A549 treated with RU486 at 1 μM for 4 hours (cell line): ENCODE measurements at places on chromosomes 3 and 15. TPM values are rescaled to one million over a fixed set of nuclear protein-coding genes. Genes with fewer than 3 reads are reported as not detected.

The UQCRC1 gene
- total RNA-seq = 164 to 198 TPM (median 166 TPM) in 5 replicates

The GOLGA6B gene
- 0.09 TPM in 1 of 5 replicates, not detected in the others for total RNA-seq

The ABHD2 gene
- total RNA-seq = 69.1 to 102 TPM (median 81.9 TPM) in 5 replicates

The MINAR1 gene
- 0.37 to 0.70 TPM (median 0.59 TPM) in 5 replicates for total RNA-seq

The EFCAB12 gene
- total RNA-seq = 0.39 to 0.82 TPM (median 0.70 TPM) in 5 replicates

The IL5RA gene
- total RNA-seq = not detected in 5 replicates

The ATP13A5 gene
- not detected in 5 replicates for total RNA-seq

The TPRG1 gene
- total RNA-seq = 0.13 to 0.38 TPM (median 0.25 TPM) in 5 replicates

The SLC2A2 gene
- total RNA-seq = not detected in 5 replicates

The CHRNB4 gene
- total RNA-seq = 0.67 to 1.5 TPM (median 0.77 TPM) in 5 replicates

The TRANK1 gene
- total RNA-seq = 0.93 to 2.4 TPM (median 1.8 TPM) in 5 replicates

The ISLR2 gene
- 0.15 to 0.29 TPM (median 0.20 TPM) in 4 of 5 replicates, not detected in the other for total RNA-seq

The NTRK3 gene
- 15.9 to 26.2 TPM (median 21.7 TPM) in 5 replicates for total RNA-seq

The GPR149 gene
- total RNA-seq = not detected in 5 replicates

The PLSCR2 gene
- not detected in 5 replicates for total RNA-seq

The TRIM42 gene
- not detected in 5 replicates for total RNA-seq

The SPTBN5 gene
- total RNA-seq = 0.08 to 0.32 TPM (median 0.22 TPM) in 5 replicates

The NPAP1 gene
- total RNA-seq = not detected in 5 replicates

The SNRPN gene
- 97.3 to 106 TPM (median 101 TPM) in 5 replicates for total RNA-seq

The TIMP4 gene
- total RNA-seq = 10.4 to 13.4 TPM (median 11.3 TPM) in 5 replicates

The MME gene
- not detected in 5 replicates for total RNA-seq

The GUCA1C gene
- not detected in 5 replicates for total RNA-seq

The FBXO40 gene
- total RNA-seq = not detected in 5 replicates

The PRTG gene
- total RNA-seq = 9.6 to 12.6 TPM (median 11.1 TPM) in 5 replicates

The GOLGA8N gene
- 0.31 to 1.4 TPM (median 1.2 TPM) in 5 replicates for total RNA-seq

The EPHB3 gene
- 0.23 to 0.51 TPM (median 0.35 TPM) in 5 replicates for total RNA-seq

The AP2M1 gene
- 292 to 335 TPM (median 319 TPM) in 5 replicates for total RNA-seq

The TADA3 gene
- 50.5 to 61.6 TPM (median 57.4 TPM) in 5 replicates for total RNA-seq

The KIF9 gene
- 19.2 to 22.9 TPM (median 22.4 TPM) in 5 replicates for total RNA-seq

The PSTPIP1 gene
- not detected in 5 replicates for total RNA-seq

The ACKR4 gene
- not detected in 5 replicates for total RNA-seq

The USP13 gene
- total RNA-seq = 8.4 to 11.1 TPM (median 10.5 TPM) in 5 replicates

The CFAP44 gene
- 1.4 to 2.5 TPM (median 1.9 TPM) in 5 replicates for total RNA-seq

The ALDH1A2 gene
- total RNA-seq = 0.33 to 0.41 TPM (median 0.40 TPM) in 3 of 5 replicates, not detected in the others

The TSPAN3 gene
- total RNA-seq = 389 to 518 TPM (median 470 TPM) in 5 replicates

The LSAMP gene
- total RNA-seq = 0.07 to 0.24 TPM (median 0.10 TPM) in 4 of 5 replicates, not detected in the other
